Activated naive CD4-positive, alpha-beta T cell treated with anti-CD3 and anti-CD28 coated beads, Interleukin-2, amount 50 U/mL, for 16 hours (primary cell): ENCODE measurements at places on chromosomes 16 and 17.

DNA sequence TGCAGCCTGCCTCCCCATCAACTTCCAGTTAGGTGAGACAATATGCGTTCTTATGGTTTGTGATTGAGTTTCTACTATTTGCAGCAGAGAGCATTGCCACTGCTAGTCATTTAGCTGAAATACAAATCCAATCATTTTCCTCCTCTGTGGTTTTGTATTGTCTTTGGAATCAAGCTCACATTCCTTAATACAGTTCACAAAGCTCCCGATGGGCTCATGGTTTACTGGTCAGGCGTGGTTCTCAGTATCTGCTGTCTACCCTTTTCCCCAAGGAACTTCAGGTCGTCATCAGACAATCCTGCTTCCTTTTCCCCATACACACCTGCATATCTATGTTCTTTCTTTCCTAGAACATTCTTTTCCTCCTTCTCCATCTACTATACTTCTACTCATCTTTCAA is 69.6 kb upstream of the GAS7 start:
- DNase-seq, result no peak

- no peak for DNase-seq
Observed at GRCh38 chr16:3036726-3037315, at the start of gene BICDL2. Gene BICDL2, minus strand, starts transcription at chr16:3036944. Its CDS starts 1,448 bp downstream, at chr16:3035496.

DNA sequence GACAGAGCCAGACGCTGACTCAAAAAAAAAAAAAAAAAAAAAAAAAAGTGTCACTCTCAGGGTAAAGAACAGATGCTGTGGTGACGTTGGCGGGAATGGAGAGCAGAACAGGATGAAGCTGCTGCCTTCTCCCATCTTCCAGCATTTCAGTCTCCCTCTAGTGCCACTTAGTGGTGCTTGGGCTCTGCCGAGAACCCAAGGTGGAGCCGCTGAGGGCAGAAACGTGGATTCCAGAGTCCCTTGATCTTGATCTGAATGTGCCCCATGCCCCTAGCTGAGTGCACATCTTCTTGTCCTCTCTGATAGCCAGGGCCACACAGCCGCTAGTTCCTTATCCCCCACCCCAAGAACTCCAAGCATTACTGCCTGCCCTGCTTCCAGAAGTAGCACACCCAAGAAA is 43.2 kb upstream of the FA2H start:
- DNase-seq, result no peak

DNA sequence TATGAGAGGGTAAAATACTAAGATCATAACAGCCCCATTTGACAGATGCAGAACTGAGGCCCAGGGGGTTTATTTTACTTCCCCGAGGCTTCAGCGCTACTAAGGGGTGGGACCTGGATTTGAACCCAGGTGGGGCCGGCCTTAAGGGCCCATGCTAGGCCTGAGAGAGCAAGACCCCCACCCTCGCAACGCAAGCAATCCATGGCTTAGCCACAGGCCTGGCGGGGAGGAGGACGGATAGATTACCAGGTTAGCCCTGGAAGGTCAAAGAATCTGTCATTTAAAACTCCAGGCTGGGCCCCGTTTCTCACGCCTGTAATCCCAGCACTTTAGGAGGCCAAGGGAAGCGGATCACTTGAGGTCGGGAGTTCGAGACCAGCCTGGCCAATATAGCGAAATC is 1.9 kb upstream of the CDH3 start:
- no peak for DNase-seq

GRCh38 chr16:67248073-67248400 is 742 bp upstream of the SLC9A5 start:
- no peak for DNase-seq

DNA sequence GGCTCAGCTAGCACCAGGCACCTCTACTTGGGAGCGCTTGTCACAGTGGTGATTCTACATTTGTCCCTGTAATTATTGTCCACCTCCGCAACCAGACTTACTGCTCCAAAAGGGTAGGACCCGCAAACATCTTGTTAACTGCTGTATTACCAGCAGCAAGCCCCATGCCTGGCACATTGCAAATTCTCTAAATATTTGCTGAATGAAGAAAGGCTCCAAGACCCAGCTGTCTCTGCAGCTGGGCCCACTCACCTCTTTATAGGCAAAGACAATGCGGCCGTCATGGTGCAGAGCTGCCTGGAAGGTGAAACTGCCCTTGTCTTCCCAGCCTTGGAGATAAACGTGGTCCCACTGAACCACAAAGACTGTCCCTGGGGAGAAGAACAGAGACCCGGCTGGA is 44.3 kb downstream of the PLXDC1 start:
- no peak for DNase-seq
